NCI-H1436 (cell line): ENCODE measurements at places on chromosomes 5 and 9.

GRCh38 chr5:107505763-107506534 lies 164.8 kb downstream of the EFNA5 start:
- DNase-seq = no peak

DNA sequence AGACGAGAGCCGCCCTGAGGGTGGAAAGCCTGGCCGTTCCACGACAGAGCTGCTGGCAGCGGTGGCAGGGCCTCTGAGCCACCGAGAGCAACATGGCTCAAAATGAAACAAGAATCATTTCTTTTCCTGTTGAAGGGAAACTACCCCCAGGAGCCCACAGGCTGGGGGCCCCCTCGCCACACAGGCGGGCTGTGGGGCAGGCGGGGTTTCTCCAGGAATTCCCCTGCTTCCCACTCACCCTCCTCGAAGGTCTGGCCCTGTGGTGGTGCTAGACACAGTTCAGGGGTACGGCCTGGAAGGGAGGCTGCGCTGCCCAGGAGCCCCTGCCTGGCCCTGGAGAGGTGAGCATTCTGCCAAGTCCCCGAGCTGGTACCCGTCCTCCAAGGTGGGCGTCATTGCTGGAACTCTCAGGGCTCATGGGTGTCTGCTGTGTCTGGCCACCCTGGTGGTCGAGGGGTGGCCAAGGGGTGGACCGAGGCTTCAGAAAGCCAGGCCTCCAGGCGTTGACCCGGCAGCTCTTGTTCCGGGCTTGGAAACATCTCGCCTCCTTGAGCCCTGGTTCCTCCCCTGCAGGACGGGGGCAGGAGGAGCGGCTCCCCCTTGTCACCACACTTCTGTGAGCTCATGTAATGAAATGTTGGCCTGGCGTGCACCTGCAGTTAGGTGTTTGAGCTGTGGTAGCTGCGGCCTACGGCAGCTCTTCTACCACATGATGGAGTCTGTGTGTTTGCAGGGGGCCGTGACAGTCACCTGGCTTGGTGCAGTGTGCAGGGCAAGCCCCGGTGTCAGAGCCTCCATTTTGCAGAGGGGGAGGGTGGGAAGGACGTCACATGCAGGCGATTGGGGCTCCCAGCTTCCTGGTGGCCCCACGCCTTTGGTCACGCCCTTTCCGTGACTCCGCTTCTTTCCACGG lies 65.3 kb downstream of the RXRA start:
- no peak for DNase-seq

GRCh38 chr5:38858839-38859238 lies 13.0 kb downstream of the OSMR start:
- no peak for DNase-seq

GRCh38 chr5:141351591-141351990 lies 1.7 kb downstream of the PCDHGB1 start:
- no peak for DNase-seq

DNA sequence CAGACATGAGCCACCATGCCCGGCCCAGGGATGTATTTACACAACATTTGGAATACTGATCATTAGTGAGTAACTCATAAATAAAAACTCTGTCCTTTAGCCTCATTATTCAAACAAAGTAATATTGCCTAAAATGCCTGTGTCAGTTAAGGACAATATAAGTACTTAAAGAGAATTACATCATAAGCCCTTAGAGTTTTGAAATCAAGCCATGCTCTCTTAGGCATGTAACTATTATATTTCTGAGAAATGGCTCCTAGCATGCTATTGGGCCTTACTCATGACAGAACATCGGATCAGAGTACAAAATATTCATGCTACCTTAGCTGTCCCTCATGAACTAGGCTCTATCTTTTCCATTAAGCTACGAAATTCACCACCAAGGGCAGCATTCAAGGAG lies 309.3 kb downstream of the CHSY3 start:
- DNase-seq = no peak

DNA sequence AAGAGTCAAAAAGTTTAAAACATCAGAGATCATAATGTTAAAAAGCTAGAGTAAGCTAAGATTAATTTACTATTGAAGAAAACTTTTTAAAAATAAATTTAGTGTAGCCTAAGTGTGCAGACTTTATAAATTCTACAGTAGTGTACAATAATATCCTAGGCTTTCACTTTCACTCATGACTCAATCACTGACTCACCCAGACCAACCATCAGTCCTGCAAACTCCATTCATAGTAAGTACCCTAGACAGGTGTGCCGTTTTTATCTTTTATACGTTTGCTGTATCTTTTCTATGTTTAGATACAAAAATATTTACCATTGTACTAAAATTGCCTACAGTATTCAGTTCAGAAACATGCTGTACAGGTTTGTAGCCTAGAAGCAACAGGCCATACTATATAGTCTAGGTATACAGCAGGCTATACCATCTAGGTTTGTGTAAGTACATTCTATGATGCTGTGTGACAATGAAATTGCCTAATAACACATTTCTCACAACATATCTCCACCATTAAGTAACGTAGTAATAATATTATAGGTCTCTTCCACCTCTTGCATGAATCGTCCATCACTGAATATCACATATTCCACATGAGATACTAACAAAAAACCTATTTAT lies 59.2 kb downstream of the MEGF9 start:
- no peak for DNase-seq

DNA sequence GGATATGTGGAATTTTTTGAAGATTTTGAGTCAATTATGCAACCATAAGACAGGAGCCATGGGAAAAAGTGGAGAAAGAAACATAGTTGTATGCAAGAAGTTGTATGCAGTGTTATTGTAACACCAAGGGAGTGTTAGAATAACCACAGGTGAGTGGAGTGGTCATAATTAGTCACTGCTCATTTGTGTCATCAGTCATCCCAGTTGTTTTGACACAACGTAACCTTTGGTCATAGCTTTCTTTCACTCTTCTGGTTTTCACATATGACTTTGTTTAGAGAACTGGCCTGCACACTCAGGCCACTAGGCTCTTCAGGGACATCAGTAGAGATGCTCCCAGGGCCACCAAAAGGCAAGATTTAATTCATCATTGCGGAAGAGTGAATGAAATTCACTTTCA lies 158.7 kb upstream of the HMHB1 start:
- DNase-seq = no peak

- no peak for DNase-seq
Measured at GRCh38 chr9:92740009-92740408, 24.6 kb downstream of the BICD2 start.

GRCh38 chr9:101073122-101073521 lies 44.6 kb downstream of the PLPPR1 start:
- DNase-seq = no peak

DNA sequence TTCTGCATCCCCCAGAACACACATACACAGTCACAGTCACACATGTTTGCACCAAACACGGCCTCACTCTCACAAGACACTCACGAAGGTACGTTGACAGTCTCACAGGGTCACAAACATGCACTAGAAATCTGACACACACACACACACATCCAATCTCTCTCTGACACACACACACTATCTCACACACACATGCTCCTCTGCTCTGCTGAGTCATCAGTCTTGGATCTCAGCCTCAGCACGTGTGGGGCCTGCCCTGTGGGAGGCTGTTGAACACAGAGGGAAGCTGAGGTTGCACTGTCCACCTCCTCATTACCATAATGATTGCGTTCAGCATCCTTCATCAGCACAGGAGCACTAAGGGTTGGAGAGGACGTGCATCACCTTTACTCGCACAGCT lies 188.8 kb downstream of the MTRR start:
- DNase-seq = no peak

GRCh38 chr5:102290004-102290403 lies 6.1 kb downstream of the SLCO4C1 start:
- no peak for DNase-seq

- no peak for DNase-seq
Measured at GRCh38 chr9:36151316-36152210, 15.0 kb downstream of the GLIPR2 start.

DNA sequence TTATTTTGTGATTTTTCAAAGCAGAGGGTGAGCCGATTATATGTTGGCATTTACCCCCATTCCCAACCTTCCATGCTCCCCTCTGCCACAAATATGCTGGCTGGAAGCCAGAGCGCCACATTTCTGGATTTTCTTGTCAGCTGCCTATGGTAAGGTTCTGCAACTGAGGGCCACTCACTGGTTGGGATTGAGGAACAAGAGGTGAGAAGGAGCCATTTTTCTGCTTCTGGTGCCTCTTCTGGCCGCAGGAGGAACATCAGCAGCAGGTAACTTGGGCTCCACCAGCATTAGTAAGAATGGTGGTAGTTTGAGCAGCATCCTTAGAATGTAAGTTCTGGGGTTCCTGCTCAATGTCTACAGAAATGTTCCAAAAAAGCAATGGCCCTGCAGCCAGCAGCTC lies 159.5 kb upstream of the MAST4 start:
- no peak for DNase-seq

DNA sequence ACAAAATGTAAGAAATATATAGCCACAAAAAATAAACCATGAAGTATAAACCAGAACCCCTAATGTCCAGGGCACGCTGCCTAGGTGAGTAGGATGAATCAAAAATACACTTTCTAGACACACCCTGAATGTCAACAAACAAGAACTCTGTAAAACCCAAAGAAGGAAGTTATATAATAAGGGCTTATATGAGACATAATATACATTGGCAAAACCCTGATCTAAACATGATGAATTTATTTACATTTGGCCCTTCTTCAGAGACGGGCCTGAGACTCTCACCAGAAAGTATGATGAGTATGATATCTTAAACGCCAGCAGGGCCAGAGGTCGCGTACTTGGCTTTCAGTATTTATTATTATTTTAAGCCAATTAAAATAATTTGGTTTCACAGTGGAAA lies 125.1 kb upstream of the FST start:
- no peak for DNase-seq

DNA sequence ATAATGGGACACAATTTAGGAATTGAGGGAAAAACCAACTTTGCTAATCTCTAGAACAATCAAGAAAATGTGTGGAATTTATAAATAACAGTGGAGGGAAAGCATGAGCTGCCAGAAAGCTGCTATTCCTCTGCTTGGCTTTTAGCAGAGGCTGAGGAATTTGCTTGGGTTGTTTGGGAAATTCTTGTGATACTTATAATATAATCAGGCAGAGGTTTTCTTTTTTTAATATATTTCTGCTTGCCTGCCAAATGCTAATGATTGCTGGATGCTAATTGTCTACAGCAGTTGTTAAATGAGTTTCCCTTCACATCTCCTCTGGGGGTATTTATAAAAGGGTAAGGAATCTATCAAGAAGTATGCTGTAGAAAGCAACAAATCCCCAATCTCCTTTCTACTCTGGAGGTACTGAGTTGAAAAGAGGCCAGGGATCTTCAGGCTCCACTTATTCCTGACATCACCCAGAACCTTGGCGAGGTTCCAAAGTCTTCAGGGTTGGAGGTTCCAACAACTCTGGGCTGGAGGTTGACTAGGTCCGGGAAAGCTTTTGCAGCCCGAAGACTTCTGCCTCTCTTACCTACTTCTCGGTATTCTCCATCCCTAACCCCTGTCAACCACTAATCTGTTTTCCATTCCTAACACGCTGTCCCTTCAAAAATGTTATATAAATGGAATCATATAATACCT lies 60.4 kb upstream of the TMED7 start:
- no peak for DNase-seq

DNA sequence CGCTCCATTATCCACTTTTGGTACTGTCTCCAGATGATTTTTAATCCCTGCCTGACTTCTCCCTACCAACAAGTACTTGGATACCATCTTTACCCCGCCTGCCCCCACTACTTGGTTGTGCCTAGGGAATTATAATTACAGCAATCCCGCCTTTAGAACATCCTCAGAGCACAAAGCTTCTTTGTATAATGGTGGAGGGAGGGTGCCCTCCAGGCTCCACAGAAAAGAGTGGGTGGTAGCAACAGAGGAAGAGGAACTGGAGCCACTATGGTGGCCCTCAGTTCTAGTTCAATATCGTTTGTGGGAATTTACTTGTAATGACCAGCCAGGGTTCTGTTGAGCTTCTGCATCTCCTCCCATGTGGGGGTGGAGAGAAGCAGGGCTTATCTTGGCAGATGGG lies 79.0 kb upstream of the RNF38 start:
- DNase-seq = peak; percentile 70
